Stimulated activated CD4-positive, alpha-beta T cell treated with anti-CD3 and anti-CD28 coated beads, Interleukin-2, amount 100 ng/mL, for 4 hours (primary cell): ENCODE measurements at places on chromosomes 3 and 15.

DNA sequence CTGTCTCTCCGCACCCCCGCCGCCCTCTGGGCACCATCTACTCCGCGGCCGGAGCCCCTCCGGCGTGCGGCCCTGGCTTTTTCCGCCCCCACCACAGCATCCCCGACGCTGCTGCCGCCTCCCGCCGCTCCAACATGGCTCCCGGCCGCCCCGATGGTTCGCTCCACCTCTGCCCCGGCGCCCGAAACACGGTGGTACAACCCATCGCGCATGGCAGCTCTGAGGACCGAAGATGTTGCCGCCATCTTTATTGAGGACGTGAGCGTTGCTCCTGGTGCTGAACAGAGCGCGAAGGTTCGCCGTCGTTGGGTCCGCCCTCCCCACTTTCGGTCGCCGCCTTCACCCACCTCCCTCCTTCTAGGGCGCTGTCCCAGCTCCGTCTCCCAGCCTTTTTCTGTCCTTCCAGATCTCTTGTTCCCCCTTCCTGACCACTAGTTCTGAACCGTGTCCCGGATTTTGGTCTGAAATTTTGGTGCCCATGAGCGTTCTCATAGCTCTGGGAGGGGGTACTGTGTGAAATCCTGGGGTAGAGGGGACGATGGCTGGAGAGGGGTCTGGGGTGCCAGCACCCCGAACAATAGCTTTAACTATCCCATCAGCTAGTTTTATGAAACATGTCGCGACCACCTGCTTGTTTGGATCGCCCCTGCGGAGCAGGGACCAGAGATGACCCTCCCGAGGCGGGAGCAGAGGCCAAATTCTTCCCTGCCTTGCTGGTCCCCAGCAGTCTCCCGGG is at the start of gene CELSR3:
Gene CELSR3 (minus strand): TSS at position 134 of the 736 bp plus-strand sequence. CDS start 252 bp downstream, outside the sequence.
- peak; percentile 18 for DNase-seq

DNA sequence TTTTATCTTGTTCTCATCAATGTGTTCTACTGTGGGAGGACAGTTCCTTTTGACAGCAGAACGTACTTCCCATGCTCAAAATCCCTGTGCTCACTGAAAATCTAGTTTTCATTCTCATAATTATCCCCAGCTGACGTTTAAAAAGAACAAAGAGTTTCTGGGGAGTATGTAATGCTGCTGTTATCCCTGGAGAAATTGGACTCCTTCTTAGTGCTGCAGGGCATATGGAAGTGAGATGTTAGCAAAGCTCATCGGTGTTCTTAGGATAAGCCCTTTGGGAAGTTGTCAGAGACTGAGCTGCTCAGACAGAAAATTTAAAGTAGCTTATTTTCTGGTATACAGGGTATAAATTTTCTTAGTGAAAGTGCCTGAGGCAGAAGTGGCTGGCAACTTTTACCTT is 66.5 kb downstream of the CDAN1 start:
- DNase-seq: no peak

- DNase-seq: no peak
Observed at GRCh38 chr3:143105170-143105569, 14.4 kb upstream of the CHST2 start.

DNA sequence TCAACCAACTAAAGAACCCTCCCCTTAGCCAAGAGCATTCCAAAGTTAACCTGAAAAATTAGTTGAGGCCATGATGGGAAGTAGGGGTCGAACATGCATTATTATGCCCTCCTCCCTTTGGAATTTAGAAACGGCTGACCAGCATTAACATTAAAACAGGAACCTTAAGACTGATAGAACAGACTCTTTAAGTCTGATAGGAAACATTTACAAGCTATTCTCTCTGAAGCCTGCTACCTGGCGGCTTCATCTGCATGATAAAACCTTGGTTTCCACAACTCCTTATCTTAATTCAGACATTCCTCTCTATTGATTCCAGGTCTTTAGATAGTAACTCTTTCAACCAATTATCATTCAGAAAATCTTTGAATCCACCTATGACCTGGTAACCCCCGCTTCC is 331.0 kb downstream of the CGGBP1 start:
- no peak for DNase-seq

DNA sequence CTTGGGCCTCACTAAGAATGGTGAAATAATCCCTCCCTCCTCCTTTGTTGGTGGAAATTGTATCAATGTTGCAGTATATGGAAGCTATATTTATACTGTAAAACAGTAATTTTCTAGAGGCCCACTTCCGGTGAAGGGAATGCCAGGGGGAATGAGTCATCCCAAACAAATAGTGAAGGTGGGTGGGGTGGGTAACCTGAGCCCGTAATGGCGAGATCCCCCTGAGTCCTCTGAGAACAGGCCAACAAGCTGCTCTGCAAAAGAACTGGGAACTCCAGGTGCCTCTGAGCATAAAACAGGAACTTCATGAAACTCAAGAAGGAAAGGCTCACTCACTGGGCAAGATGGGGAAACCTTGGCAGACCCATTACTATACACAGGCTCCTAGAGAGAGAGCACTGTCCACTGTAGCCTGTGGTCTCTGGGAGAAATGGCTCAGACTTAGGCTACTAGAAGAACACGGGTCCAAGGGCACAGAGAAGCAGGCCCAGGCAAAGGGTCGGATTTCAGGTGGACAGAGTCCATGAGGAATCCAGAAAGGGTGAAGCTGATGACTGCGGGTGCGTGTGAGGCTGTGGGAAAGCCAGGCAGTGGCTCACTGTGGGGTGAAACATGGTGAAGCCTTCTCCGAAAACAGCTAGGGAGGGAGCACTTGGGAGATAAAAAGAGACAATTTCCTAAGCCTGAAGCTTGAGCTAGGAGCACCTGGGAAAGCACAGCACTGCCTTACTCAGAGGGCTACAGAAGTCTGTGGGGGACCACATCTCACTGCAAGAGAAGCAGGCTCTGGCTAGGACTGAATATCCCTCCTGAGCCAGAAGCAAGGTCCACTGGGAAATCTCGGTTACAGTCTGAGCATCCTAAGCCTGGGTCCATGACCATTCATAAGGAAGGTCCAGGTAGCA is 19.8 kb downstream of the LARP6 start:
- DNase-seq: no peak

GRCh38 chr15:80710635-80711554 is 15.8 kb downstream of the ABHD17C start:
- DNase-seq: no peak

DNA sequence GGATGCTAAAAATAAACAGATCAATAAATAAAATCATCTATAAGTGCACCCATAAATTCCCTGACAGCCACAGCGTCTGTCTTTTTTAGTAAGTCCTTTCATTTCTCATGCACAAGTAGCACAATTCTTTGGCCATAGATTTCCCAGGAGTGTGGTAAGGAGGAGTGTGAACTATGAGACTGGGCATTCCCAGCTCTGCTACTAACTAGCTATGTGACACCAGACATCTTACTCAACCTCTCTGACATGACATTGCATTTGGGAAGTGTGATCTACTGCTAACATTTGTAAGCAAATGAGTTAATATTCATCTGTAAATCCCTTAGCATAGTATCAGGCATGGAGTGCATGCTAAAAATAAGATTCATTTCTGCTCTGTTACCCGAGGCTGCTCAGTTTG is 301.7 kb downstream of the NTRK3 start:
- DNase-seq: no peak

GRCh38 chr3:144831955-144832716 is 860.5 kb downstream of the DIPK2A start:
- no peak for DNase-seq

GRCh38 chr15:82803793-82804574 is 1.9 kb downstream of the FSD2 start:
- DNase-seq: no peak

DNA sequence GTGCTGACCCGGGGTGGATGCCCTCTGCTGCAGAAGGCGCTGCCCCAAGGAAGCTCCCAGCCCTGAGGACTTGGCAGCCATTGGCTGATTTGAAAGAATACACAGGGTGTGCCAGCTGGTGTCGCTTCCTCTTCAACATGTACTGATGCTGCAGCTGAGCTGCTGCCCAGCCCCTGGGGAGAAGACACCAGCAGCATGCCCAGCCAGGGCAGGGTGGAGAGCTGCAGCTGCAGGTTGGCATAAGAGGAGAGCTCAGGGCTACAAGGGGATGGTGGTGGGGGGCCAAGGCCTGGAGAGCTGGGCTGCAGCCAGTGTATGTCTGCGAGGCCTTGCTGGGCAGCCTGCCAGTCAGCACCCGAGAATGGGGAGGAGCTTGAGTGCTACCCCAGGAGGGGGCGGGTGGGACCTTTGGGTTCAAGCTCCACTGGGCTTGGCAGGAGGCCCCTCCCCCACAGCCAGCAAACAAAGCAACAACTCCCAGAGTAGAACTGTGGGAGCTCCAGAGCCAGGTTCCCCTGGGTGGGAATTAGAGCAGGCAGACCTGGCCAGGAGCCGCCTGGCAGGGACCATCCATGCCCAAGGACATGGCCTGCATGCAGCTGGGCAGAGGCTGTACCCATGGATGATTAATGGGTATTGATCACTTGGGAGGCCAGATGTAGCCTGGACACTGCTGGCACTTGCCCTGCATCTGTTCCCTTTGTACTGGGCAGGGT is 9.2 kb upstream of the SEMA4B start:
- DNase-seq: peak; percentile 3

DNA sequence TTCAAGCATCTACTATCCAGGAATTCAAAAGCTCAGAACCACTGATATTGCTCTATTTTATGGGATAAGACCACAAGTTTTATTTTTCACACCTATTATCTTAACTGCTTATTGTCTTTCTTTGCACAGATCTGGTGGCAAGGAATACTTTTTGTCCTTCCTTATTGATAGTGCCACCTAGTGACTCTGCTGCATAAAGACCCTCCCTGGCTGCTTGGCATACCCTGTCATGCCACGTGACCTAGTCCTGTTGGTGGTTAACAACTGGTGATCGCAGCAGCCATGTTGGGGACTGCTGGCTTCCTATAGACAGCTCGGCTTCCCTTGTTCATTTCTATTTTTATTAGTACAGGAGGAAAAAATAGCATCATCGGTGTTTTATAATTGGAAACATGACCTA is 236.3 kb downstream of the MEX3B start:
- no peak for DNase-seq

DNA sequence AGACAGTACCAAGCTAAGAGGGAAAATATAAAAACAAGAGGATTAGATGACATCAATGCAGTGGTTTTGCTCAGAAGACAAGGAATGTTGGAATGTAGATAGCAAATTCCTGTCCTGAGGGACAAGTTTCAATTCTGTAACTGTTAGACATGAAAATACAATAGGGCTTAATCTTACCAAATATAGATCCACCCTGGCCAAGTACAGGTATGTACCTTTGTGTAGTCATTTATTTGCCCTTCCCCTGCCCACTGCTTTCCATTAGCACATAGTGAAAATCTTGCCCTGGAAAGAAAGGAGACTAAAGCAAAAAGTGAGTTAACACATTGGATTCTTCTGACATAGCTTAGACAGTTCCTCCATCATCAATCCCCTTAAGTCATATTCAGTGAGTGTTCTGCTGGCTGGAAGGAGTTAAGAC is 389.0 kb upstream of the THBS1 start:
- no peak for DNase-seq

GRCh38 chr3:27590437-27591298 is 106.5 kb upstream of the SLC4A7 start:
- DNase-seq: no peak

- no peak for DNase-seq
Observed at GRCh38 chr3:183132409-183132808, 30.1 kb downstream of the LAMP3 start.

- DNase-seq: no peak
Observed at GRCh38 chr3:172658344-172659245, 52.3 kb downstream of the NCEH1 start.

DNA sequence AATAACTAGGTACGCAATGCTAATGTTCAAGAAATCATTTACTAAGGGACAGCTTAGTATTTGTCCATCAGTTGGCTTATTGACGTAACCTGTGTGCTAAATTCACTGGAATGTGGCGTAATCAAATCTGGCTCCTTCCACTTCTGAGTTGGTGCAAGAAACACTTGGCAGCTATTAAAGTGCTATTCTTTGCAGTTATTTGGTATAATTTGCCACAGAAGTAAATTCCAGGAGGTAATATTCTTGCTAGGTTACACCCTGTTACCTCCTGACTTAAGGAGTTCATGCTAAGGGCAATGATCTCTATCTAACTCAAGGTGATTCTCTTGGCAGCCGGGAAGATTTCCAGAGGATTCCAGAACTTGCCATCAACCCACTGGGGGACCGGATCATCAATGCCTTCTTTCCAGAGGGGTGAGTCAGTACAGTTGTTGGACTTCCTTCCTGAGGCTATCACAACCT is 25.5 kb downstream of the CHP1 start:
- DNase-seq: no peak
